H54 (cell line): ENCODE measurements at places on chromosomes 4 and X.

DNA sequence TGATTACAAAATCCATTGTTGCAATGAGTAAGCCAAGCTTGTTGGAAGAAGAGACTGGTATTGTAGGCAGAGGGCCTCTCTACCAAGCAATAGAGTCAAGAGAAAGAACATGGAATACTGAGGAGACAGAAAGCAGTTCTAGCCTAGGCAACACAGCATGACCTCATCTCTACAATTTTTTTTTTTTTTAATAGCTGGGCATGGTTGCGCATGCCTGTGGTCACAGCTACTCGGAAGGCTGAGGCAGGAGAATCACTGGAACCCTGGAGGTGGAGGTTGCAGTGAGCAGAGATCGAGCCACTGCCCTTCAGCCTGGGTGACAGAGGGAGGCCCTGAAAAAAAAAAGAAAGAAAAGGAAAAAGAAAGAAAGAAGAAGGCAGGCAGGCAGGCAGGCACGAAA is 11.7 kb upstream of the ZBTB33 start:
- DNase-seq = no peak

DNA sequence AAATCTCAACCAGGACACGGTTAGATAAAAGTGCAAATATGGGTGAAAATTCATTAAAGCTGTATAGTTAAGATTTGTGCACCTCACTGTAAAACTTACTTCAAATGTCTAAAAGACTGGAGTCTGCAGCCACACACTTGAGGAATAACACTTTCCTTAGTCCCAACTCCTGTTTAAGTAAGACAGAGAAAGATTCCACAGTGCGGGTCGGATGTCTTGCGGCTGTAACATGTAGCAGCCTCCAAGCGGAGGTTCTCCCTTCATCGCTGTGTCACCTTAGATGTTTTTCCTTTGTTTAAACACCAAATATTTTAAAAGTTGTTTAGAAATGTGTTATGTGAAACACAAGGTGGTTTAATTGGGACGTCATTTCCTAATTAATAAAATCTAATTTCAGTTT is 905 bp upstream of the MAEA start:
- DNase-seq = no peak

GRCh38 chrX:45172890-45173289 is 27.8 kb downstream of the DIPK2B start:
- DNase-seq = no peak

- no peak for DNase-seq
Observed at GRCh38 chr4:141860974-141861373, 224.6 kb downstream of the IL15 start.

DNA sequence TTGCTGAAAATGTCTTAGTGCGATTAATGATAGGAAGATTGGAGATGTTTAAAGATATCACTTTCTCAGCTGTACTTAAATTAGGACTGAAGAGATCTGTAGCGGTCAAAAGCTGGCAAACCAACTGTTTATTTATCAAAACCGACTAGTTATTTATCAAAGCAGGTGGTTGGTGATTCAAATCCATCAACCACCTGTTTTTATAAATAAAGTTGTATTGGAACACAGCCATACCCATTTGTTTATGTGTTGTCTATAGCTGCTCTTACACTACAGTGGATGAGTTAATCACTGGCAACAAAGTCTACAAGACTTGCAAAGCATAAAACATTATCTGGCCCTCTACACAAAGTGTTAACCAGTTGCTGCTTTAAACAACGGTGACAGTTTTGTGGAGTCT is 76.8 kb downstream of the IL15 start:
- no peak for DNase-seq

- DNase-seq = no peak
Observed at GRCh38 chr4:166823848-166824247, 410.4 kb downstream of the SPOCK3 start.

GRCh38 chr4:85866508-85866907 is 391.6 kb downstream of the ARHGAP24 start:
- no peak for DNase-seq

GRCh38 chrX:153609917-153610835 is 11.2 kb upstream of the CCNQ start:
- DNase-seq = peak; percentile 61

DNA sequence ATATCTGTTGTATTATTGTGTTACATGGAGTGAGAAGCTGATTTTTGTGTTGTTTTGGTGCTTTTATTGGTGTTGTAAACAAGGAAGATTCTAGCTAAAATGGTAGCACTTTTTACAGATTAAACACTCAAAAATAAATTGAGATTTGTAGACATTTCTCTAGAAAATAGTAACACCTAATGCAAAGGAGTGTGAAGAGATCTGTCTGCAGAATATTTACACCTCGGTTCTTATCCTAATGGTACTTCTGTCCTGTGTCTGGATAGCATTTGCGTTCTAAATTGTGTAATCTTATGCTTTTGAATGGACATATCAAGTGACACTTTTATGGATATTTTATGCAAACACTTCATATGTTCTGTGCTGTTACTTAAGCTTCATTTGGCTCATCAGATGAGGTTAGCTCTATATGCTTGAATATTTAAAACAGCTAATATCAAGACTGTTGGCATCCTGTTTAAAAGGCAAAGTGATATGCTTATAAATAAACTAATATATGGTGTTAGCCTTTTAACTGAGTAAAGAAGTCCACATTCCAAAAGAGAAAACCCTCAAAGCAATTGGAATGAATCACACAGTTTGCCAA is 6.0 kb downstream of the PCDH7 start:
- no peak for DNase-seq

GRCh38 chr4:3369781-3370674 is 71.7 kb upstream of the HGFAC start:
- peak; percentile 57 for DNase-seq

DNA sequence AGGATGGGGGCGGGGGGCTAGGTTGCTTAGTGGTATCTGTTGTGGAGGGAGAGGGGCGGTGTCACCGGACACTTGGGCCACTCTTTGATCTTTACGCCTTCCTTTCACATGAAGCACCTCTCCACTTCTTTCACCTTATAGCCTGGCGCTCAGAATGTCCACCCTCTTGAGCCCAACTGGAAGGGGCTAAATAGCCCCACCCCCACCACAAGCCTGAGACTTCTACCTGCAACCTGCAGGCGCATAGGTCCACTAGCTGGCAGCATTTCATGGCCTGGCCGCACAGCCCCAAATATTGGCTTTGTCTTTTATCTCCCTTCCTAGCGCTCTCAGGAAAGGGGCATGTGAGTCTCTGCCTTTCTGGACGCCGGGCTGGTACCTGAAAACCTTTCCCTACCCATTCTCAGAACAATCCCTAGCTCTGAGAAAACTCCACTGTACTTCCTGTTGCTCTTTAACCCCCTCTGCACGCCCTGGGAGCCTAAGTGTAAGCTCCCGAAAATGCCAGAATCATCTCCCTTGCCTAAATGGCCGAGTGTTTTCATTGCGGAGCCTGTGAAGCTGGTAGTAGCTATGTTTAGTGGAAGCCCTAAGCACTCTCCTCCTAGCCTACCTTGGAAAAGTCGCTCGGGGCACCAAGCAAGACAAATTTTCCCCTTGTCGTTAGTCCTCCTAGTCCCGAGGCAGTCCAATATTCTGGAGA is 1.2 kb upstream of the TRPC5 start:
- DNase-seq = no peak

GRCh38 chrX:19724409-19724808 is 163.0 kb downstream of the SH3KBP1 start:
- no peak for DNase-seq

- no peak for DNase-seq
Observed at GRCh38 chr4:92529510-92529909, 225.7 kb downstream of the GRID2 start.

DNA sequence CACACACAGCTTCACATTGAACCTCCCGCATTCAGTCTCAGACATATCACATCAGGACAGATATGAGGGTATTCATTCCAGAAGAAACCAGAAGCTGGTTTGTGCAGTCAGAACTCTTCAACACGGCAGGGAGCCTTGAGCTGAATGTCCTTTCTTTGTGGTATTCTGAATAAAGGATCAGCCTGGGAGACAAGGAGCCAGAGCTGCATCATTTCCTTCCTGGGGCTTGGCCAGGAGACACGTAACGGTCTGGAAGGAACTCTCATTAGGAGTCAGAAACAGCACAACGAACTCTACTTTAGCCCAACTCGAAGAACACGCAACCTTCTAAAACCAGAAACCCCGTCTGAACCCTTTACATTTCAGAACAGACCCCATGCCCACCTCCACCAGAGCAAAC is 46.4 kb downstream of the KDR start:
- no peak for DNase-seq

GRCh38 chrX:125131164-125131563 is 188.5 kb upstream of the TEX13C start:
- DNase-seq = no peak

GRCh38 chr4:15116509-15117079 is 114.3 kb downstream of the CPEB2 start:
- no peak for DNase-seq

- DNase-seq = no peak
Observed at GRCh38 chr4:156472624-156473023, 499.0 kb downstream of the PDGFC start.

DNA sequence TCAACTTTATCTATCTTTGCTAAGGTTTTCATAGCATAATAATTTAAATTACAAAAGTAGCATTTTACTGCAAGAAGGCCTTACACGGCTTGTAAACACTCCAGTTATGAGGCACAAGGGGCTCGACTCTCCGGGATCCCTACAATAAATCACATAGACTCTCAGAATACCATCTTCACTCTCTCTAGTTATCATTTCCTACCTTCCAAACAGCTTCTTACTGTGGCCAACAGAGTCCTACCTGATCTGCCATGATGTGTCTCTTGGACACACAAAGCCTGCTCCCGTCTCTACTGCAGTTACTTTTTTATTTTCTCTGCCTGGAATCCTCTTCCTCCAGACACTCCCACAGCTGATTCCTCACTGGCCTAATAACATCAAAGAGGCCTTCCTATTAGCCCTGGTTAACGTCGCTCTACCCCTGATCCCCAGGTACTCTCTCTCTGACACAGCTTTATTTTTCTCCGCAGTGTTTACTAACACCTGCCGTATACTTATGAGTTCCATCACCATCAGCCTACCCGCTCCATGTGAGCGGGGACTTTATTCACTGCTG is 559.6 kb upstream of the DIPK2B start:
- DNase-seq = no peak

GRCh38 chr4:10722957-10723356 is 38.4 kb upstream of the CLNK start:
- no peak for DNase-seq

GRCh38 chrX:108217876-108218275 is 126.3 kb downstream of the ATG4A start:
- no peak for DNase-seq

- no peak for DNase-seq
Observed at GRCh38 chrX:121579016-121579760, 531.8 kb downstream of the GLUD2 start.

- DNase-seq = no peak
Observed at GRCh38 chr4:123823244-123823643, 426.6 kb downstream of the SPRY1 start.

- no peak for DNase-seq
Observed at GRCh38 chr4:76784237-76784636, 113.7 kb downstream of the SOWAHB start.

GRCh38 chr4:2599304-2599654 is 62.8 kb downstream of the FAM193A start:
- no peak for DNase-seq

- DNase-seq = no peak
Observed at GRCh38 chr4:150212485-150212884, 134.2 kb downstream of the DCLK2 start.

GRCh38 chrX:25805744-25806143 is 332.4 kb upstream of the MAGEB18 start:
- DNase-seq = no peak

- no peak for DNase-seq
Observed at GRCh38 chr4:80587871-80588385, 252.4 kb downstream of the CFAP299 start.

GRCh38 chr4:78518561-78518960 is 33.0 kb upstream of the ANXA3 start:
- DNase-seq = no peak
